Right lobe of liver (tissue), 6 donors: ENCODE measurements at places on chromosomes 2 and 18. TPM values are rescaled to one million over a fixed set of nuclear protein-coding genes. Genes with fewer than 3 reads are reported as not detected.

Gene IL36B
- not detected for total RNA-seq

GRCh38 chr2:240913810-240914644 is 7.9 kb downstream of the CROCC2 start:
- no peaks in the 10 kb centered on the region for H3K4me1 ChIP-seq
- no peak overlapping the region for H3K4me3 ChIP-seq
- no peak for DNase-seq
- H3K36me3 ChIP-seq, result no peaks in the 10 kb centered on the region
- H3K27me3 ChIP-seq, result no peaks in the 10 kb centered on the region

Gene SERPINB11
- not detected for total RNA-seq

Gene TANC1
- 8.2 TPM for total RNA-seq

Gene ACOXL
- total RNA-seq, result not detected

DNA sequence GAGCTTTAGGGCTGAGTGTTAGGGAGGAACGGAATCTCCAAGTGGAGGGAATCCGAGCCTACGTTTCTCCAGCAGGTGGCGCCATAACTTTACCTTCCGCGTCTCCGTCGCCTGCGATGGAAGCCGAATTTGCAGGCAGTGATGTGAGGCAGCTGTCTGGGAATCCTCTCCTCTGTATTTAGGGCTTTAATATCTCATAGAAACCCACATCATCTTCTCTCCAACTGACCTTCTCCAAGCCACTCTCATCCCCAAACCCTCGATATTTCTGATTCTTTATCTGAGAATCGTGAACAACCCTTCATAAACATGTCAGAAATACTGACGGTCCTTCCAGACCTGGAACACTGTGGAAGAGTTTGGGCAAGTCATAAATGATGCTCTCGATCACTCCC is 27.5 kb downstream of the SIX2 start:
- DNase-seq, result peak; percentile 72
- no peak overlapping the region for H3K4me3 ChIP-seq
- no peaks in the 10 kb centered on the region for H3K4me1 ChIP-seq
- no peaks in the 10 kb centered on the region for H3K36me3 ChIP-seq
- no peak overlapping the region for H3K27ac ChIP-seq
- no peaks in the 10 kb centered on the region for H3K27me3 ChIP-seq

Gene C1D
- total RNA-seq, result 7.1 TPM

Gene SERPINB3
- not detected for total RNA-seq

- H3K4me1 ChIP-seq, result no peaks in the 10 kb centered on the region
- no peaks in the 10 kb centered on the region for H3K36me3 ChIP-seq
These were observed 62.6 kb downstream of the C18orf63 start for GRCh38 chr18:74378179-74378682.

- H3K27me3 ChIP-seq, result no peaks in the 10 kb centered on the region
- no peaks in the 10 kb centered on the region for H3K4me1 ChIP-seq
- no peak overlapping the region for H3K4me3 ChIP-seq
These were observed 132.5 kb upstream of the OSR1 start for GRCh38 chr2:19490846-19491435.

Gene KCNG3
- not detected for total RNA-seq
